Stimulated activated CD8-positive, alpha-beta memory T cell treated with anti-CD3 and anti-CD28 coated beads, Interleukin-15, amount 100 ng/mL, for 48 hours (primary cell): ENCODE measurements at places on chromosomes 5 and 9.
A peak's percentile ranks its signal among the peaks of the same experiment; 100 is the strongest.

- no peak for DNase-seq
Measured at GRCh38 chr9:4939118-4939561, 45.9 kb upstream of the JAK2 start.

DNA sequence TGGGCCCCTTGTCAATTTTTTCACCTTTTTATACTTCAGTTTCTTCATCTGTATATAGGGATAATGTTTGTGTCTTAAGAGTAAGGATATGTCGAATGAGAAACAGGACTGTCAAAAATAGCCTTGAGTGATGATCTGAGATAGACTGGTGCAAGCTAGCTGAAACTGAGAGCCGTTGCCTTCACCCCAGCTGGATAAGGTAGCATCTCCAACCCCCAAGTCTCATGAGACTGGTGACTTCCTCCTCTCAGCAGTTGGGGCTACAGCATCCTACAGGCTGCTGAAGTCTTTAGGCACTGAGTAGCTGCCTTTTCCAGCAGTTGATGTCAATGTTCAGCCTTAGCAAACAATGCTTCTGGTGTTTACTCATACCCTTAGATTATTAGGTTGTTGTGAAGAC is 330.2 kb downstream of the OSTF1 start:
- no peak for DNase-seq

DNA sequence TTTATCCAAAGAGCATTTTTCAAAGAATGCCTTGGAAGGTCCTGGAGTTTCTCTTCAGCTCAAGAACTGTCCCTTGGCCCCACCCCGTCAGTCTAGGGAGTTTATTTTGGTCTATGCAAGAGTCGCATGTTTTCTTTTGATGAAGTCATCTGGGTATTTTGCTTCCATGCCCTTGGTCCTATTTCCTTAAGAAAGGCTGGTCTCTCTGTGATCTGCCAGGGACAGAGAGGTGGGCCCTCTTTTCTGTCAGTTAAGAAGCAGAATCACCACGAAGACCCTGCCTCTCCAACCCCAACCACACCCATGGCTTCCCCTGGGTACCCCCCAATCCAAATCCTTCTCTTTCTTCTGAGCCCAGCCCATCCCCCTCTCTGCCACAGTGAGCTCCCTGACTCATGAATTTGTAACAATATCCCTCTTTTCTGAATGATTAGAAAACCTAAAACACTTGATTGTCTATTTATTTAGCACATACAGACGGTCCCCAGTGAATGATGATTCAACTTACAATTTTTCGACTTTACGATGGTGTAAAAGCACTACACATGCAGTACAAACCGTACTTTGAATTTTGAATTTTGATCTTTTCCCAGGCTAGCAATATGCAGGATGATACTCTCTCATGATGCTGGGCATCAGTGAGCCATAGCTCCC is 163.5 kb upstream of the ADRA1B start:
- no peak for DNase-seq

DNA sequence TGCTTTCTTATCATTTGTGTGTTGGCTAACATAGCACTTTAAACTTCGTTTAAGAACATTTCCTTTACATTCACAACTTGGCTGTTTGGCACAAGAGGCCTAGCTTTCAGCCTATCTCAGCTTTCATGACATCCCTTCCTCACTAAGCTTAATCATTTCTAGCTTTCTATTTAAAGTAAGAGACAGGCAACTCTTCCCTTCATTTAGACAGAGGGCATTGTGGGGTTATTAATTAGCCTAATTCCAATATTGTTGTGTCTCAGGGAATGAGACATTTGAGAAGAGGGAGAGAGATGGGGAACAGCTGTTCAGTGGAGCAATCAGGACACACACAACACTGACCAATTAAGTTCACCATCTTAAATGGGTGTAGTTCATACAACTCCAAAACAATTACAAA is 51.0 kb upstream of the OR2K2 start:
- DNase-seq: no peak

DNA sequence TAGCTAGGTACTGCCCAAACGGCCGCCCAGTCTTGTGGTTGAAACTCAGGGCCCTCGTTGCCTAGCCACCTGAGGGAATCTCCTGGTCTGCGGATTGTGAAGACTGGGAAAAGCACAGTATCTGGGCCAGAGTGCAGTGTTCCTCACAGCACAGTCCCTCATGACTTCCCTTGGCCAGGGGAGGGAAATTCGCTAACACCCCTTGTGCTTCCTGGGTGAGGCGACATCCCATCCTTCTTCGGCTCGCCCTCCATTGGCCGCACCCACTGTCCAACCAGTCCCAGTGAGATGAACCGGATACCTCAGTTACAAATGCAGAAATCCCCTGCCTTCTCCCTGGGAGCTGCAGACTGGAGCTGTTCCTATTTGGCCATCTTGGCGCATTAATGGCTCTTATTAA is 250.5 kb downstream of the FER start:
- DNase-seq: no peak

DNA sequence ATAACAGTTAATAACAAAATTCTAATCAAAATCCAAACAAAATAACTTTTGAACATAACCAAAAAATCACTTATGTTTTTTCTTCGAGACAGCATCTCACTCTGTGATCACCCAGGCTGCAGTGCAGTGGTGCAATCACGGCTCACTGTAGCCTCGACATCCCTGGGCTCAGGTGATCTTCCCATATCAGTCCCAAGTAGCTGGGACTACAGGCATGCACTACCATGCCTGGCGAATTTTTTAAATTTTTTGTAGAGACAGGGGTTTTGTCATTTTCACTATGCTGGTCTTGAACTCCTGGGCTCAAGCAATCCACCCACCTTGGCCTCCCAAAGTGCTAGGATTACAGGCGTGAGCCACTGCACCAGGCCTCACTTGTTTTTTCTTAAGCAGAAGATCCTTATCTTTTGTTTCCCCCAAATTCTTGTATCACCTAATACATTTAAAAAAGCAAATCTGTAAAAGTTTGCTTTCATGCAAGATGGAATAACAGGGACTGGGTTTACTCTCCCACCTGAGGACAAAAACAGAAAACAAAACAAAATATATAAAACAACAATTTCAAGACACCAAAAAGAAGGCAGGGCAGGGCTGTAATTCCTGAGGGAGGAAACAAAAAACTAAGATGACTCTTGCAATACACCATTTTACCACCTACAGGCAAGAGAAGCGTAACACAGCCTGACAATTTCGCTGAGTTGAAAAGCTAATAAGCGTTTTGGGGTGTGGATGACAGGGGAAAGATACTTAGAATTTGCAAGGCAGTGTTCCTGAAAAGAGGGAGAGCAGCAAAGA is 71.4 kb downstream of the RAPGEF6 start:
- no peak for DNase-seq

DNA sequence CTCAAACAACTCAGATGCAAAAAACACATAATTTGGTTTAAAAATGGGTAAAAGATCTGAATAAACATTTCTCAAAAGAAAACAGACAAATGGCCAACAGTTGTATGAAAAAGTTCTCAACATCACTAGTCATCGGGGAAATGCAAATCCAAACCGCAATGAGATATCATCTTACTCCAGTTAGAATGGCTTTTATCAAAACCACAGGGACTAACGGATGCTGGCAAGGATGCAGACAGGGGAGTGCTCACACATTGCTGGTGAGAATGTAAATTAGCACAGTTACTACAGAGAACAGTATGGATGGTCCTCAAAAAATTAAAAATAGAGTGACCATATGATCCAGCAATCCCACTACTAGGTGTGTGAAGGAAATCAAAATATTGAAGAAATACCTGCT is 589.1 kb upstream of the ADAMTS16 start:
- DNase-seq: no peak

DNA sequence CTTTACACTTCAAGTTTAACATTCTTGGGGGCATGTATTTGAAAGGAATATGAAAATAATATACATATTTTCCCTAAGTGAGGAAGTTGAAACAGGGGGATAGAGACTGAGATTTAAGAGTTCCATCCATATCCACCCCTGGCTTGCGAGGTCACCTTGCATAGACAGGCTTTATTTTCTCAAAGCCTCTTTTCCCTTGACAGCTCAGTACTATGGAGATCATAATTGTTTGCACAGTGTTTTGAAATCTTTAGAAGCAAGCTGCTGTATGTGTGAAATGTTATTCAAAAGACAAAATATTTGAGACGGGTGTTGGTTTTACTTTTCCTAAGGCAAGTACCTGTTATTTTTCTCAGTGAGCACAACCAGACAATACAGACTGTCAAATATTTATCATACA is 163.1 kb downstream of the LRRC70 start:
- DNase-seq: no peak

GRCh38 chr9:14147738-14148137 is 166.2 kb downstream of the NFIB start:
- DNase-seq: no peak

- DNase-seq: peak; percentile 45
Measured at GRCh38 chr5:132227485-132228240, at the start of gene P4HA2. Gene P4HA2 (minus strand): TSS chr5:132227853. CDS start chr5:132218626, 9,227 bp downstream.

DNA sequence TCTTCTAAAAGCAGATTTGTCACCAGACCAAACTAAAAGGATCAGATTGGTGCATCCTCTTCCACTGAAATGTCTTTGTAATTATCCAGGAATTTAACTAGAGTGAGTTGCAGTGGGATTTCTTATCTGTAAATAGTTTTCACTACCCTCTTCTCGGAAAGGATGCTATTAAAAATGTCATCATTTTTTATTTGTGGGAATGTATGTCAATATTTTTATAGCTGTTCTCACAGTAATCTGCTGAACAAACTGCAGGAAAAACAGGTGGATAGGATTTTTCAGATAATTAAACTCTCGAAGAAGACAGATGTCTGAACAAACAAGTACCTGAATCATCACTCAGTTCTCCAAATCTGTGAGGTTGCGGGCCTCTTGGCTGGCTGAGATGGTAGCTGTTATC is 62.7 kb downstream of the RAB14 start:
- no peak for DNase-seq

DNA sequence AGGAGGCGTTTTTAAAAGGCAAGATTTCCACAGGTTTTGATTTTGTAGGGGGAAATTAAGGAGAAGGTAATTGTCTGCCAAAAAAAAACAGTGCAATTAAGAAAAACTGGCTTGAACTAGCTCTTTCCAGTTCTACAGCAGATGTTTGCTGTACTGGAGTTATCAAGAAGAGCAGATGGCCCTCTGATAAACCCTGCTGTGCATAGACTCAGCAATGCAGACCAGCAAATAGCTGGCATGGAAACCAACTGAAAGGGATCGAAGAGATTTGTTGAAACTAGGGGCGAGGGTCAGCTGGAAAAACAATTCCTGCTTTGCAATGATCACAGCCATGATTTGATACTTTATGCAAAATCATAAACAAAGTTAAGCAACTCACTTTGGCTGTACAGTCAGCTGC is 17.8 kb upstream of the BHMT start:
- DNase-seq: no peak

DNA sequence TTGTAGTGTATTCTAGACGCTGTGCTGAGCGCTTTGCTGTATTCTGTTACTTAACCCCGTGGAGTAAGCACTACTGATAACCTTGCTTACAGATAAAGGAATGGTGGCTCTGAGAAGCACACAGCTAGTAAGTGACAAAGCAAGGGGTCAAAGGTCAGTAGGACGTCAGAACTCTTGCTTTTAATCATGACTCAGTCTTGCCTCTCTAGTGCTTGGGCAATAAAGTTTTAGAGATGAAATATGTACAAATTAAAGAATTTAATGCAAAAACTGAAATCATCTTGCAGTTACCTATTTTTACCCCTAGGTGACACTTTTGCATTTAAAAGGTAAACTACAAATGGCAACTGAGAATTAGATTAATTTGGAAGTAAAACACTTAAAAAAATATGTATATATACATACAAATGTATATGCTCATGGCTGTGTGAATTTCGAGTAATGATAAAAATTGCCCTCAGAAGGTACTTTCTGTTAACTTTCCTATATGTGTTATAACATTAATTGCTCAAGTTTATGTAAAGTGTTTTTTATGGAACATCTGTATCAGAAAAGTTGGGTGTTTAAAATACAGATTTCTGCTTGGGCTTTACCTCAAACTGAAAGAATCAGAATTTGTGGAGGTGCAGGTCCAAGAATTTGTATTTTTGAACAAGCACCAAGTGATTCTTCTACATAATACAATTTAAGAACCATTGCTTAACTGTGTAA is 175.1 kb upstream of the DAB2 start:
- DNase-seq: no peak

DNA sequence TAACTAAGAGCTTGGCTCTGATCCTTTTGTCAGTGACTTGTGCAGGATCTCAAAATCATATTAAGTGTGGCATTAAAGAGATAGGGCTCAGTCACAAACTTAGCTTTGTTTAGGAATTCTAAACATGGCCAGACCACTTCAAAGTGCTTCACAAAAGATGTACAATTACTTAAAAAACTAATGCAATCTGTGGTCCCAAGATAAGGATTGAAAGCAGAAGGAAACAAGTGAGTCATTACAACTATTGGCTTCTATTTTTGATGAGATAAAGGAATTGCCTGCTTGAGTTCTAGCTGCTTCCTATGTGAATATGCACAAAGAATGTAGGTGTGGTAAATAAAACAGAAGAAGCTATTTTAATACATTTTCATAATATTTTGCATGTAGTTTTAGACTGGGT is 44.9 kb upstream of the SLC12A2 start:
- no peak for DNase-seq

DNA sequence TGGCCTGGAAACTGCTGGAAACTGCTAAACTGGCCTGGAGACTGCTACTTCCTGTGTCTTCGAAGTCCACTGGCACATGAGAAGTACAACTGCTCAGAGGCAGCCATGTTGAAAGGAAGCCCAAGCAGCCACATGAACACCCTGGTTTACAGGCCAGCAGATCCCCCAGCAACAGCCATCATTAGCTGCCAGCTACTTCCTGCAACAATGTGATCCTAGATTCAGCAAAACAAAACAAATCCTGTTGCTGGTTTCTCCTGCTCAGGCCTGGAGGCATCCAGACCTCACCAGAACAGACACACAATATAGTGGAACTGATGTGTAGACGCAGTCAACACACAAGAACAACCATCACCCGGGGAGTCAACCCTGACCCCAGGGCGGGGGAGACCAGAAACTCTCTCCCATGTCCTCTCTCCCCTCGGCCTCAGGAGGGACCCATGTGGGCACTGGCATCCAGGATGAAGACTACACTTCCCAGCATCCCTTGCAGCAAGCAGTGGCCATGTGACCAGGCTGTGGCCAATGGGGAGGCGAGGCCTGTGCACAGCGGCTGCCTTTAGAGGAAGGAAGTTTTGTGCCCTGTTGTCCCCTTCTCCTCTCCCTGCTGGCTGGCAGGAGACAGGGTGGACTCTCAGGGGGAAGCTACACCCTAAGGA is 9.2 kb upstream of the LCN15 start:
- no peak for DNase-seq

- no peak for DNase-seq
Measured at GRCh38 chr5:180333661-180334060, 19.5 kb downstream of the GFPT2 start.
